Activated T-helper 1 cell treated with anti-CD3 and anti-CD28 coated beads, Interleukin-12 subunit alpha, Interleukin-12 subunit beta, Interleukin-2, Interleukin-4 antibody, amounts not matched to agents 30 ng/mL and 10 ng/mL and 1 ng/mL, durations not matched to agents 14 hours and 24 hours and 36 hours (primary cell): ENCODE measurements at places on chromosomes 13 and 19. TPM values are rescaled to one million over a fixed set of nuclear protein-coding genes. Genes with fewer than 3 reads are reported as not detected.

Gene OR4F17
- total RNA-seq = not detected in 2 replicates

Gene KISS1R
- total RNA-seq = 6.8 and 8.9 TPM in 2 replicates

Gene FIZ1
- 24.2 and 24.7 TPM in 2 replicates for total RNA-seq

Gene POSTN
- total RNA-seq = not detected in 2 replicates

Gene CABP5
- not detected in 2 replicates for total RNA-seq

Gene NDUFA13
- total RNA-seq = 408 and 410 TPM in 2 replicates

Gene PGLYRP2
- total RNA-seq = 0.07 TPM in 1 of 2 replicates, not detected in the other

Gene SIGLEC14
- total RNA-seq = not detected in 2 replicates

Gene CGB1
- total RNA-seq = not detected in 2 replicates

Gene TMEM150B
- 0.71 TPM in 1 of 2 replicates, not detected in the other for total RNA-seq

Gene FLT1
- 45.6 and 46.3 TPM in 2 replicates for total RNA-seq

Gene N4BP2L2
- 87.1 and 92.8 TPM in 2 replicates for total RNA-seq

Gene FUT3
- total RNA-seq = not detected in 2 replicates

Gene NLRP4
- not detected in 2 replicates for total RNA-seq

Gene ZNF570
- total RNA-seq = 2.1 and 2.8 TPM in 2 replicates

Gene RINL
- total RNA-seq = 70.7 and 73.1 TPM in 2 replicates

Gene LILRA1
- not detected in 2 replicates for total RNA-seq

Gene NKG7
- total RNA-seq = 376 and 393 TPM in 2 replicates

Gene ZNF563
- total RNA-seq = 1.4 and 2.5 TPM in 2 replicates

Gene BCAM
- total RNA-seq = not detected in 2 replicates

Gene CEACAM1
- total RNA-seq = 8.2 and 9.6 TPM in 2 replicates

Gene UBA52
- total RNA-seq = 1,472 and 1,500 TPM in 2 replicates

Gene KLK14
- 0.64 and 1.2 TPM in 2 replicates for total RNA-seq

Gene KLHL1
- not detected in 2 replicates for total RNA-seq

Gene GAPDHS
- total RNA-seq = not detected in 2 replicates

Gene LILRB1
- total RNA-seq = not detected in 2 replicates

Gene EFNB2
- total RNA-seq = 0.44 and 0.51 TPM in 2 replicates

Gene CATSPERD
- total RNA-seq = not detected in 2 replicates

Gene IFNL3
- total RNA-seq = not detected in 2 replicates

Gene LMTK3
- 2.0 and 3.1 TPM in 2 replicates for total RNA-seq

Gene IFNL1
- 0.23 TPM in 1 of 2 replicates, not detected in the other for total RNA-seq

Gene KLK6
- not detected in 2 replicates for total RNA-seq

Gene VSTM2B
- not detected in 2 replicates for total RNA-seq

Gene DNAAF3
- total RNA-seq = 0.36 TPM in 1 of 2 replicates, not detected in the other

Gene FUT1
- total RNA-seq = 0.54 and 0.57 TPM in 2 replicates

Gene RYR1
- 2.6 and 3.8 TPM in 2 replicates for total RNA-seq

Gene ATP12A
- 0.16 and 0.20 TPM in 2 replicates for total RNA-seq

Gene TEKTIP1
- 1.4 and 1.7 TPM in 2 replicates for total RNA-seq

Gene ETV2
- 0.98 and 1.0 TPM in 2 replicates for total RNA-seq

Gene SUPT20H
- 73.2 and 75.7 TPM in 2 replicates for total RNA-seq

Gene THAP8
- total RNA-seq = 1.6 TPM in 2 replicates

Gene SMG9
- 86.6 and 89.2 TPM in 2 replicates for total RNA-seq

Gene MTUS2
- not detected in 2 replicates for total RNA-seq

Gene COL4A1
- not detected in 2 replicates for total RNA-seq

Gene AMER2
- not detected in 2 replicates for total RNA-seq
